ENCODE measurements at places on chromosomes 7 and 10. TPM values are rescaled to one million over a fixed set of nuclear protein-coding genes. Genes with fewer than 3 reads are reported as not detected.

PSD gene
- total RNA-seq: 1.7 TPM

FLNC gene
- 1,261 TPM for total RNA-seq

UPK3B gene
- 0.38 TPM for total RNA-seq

SPDYE6 gene
- not detected for total RNA-seq

PARD3 gene
- 36.7 TPM for total RNA-seq

C10orf67 gene
- total RNA-seq: 0.35 TPM

ZNF467 gene
- total RNA-seq: 7.0 TPM

OLAH gene
- not detected for total RNA-seq

GRCh38 chr7:137873524-137873923 lies 26.8 kb upstream of the DGKI start:
- no peak for DNase-seq

- DNase-seq: no peak
Observed at GRCh38 chr10:77090381-77091356, 546.9 kb downstream of the KCNMA1 start.

DNA sequence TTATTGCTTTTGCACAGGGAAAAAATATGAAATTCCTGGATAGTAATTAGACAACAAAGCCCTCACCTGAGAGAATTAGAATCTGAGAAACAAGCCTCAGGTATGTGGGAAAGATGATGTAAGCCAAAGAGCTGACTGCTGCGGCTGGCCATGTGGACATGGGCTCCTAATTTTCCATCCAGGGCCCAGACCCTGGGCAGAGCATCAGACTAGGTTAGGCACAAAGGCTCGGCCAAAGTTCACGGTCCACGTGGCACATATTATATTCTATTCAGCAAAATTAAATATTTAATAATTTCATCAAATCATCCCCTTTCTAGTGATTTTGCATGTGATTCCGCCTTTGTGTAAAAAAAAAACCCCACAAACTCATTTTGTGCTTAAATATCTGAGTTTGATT lies 5.1 kb downstream of the CYP3A4 start:
- DNase-seq: no peak

- peak; percentile 57 for DNase-seq
Observed at GRCh38 chr7:119900996-119901672, 371.8 kb upstream of the KCND2 start.

- no peak for DNase-seq
Observed at GRCh38 chr10:82691211-82691610, 816.2 kb downstream of the NRG3 start.

GRCh38 chr7:73618538-73618937 lies 5.8 kb downstream of the MLXIPL start:
- DNase-seq: no peak

DNA sequence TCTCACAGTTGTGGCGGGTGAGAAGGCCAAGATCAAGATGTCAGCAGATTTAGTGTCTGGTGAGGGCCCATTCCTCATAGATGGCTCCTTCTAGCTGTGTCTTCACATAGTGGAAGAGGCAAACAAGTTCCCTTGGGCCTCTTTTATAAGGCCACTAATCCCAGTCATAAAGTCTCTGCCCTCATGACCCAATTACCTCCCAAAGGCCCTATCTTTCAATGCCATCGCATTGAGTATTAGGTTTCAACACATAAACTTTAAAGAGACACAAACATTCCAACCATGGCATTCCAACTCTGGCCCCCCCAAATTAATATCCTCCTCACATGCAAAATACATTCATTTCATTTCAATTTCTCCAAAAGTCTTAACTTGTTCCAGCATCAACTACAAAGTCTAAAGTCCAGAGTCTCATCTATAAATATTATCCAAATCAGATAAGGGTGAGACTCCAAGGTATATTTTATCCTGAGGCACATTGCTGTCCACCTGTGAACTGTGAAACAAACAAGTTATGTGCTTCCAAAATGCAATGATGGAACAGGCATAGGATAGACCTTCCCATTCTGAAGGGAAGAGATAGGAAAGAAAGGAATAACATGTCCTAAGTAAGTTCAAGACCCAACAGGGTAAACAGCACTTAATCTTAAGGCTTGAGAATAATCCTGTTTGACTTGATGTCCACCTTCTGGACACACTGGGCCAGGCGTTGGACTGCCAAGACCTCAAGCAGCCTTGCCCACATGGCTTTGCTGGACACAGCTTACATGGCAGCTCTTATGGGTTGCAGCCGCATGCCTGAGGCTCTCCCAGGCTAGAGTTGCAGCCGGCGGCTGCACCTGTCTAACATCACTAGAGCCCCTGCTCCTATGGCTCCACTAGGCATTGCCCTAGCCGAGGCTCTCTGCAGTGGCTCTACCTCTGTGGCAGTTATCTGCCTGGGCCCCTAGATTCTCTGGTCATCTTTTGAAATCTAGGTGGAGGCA lies 312.8 kb downstream of the TNS3 start:
- DNase-seq: no peak

DNA sequence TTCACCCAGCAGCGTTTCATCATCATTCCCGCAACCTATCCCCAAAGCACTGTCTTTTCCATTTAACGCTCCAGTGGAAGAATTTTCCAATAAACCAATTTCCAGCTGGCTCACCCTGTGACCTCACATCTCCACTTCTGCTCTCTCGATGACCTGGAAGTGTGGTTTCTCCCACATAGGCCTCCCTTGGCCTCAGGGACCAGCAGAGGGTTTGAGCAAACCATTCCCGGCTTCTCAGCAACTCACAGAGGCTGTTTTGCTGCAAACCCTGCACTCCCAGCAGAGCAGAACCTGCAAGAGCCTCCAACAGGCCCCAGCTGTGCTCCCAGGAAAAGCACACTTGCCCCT lies 523.0 kb upstream of the FOXK1 start:
- DNase-seq: no peak

GRCh38 chr10:117581961-117582360 lies 39.4 kb downstream of the EMX2 start:
- no peak for DNase-seq

GRCh38 chr7:117837841-117838240 lies 35.4 kb downstream of the CTTNBP2 start:
- no peak for DNase-seq

DNA sequence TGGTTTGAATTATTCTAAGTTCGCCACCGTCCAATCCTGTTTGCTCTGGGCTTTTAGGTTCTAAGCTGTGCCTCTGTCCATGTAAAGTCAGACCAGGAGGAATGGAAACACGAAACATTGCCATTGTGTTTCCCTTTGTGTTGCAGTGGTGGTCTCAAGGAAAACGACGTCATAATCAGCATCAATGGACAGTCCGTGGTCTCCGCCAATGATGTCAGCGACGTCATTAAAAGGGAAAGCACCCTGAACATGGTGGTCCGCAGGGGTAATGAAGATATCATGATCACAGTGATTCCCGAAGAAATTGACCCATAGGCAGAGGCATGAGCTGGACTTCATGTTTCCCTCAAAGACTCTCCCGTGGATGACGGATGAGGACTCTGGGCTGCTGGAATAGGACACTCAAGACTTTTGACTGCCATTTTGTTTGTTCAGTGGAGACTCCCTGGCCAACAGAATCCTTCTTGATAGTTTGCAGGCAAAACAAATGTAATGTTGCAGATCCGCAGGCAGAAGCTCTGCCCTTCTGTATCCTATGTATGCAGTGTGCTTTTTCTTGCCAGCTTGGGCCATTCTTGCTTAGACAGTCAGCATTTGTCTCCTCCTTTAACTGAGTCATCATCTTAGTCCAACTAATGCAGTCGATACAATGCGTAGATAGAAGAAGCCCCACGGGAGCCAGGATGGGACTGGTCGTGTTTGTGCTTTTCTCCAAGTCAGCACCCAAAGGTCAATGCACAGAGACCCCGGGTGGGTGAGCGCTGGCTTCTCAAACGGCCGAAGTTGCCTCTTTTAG lies 46.3 kb upstream of the DMBT1 start:
- DNase-seq: no peak

DNA sequence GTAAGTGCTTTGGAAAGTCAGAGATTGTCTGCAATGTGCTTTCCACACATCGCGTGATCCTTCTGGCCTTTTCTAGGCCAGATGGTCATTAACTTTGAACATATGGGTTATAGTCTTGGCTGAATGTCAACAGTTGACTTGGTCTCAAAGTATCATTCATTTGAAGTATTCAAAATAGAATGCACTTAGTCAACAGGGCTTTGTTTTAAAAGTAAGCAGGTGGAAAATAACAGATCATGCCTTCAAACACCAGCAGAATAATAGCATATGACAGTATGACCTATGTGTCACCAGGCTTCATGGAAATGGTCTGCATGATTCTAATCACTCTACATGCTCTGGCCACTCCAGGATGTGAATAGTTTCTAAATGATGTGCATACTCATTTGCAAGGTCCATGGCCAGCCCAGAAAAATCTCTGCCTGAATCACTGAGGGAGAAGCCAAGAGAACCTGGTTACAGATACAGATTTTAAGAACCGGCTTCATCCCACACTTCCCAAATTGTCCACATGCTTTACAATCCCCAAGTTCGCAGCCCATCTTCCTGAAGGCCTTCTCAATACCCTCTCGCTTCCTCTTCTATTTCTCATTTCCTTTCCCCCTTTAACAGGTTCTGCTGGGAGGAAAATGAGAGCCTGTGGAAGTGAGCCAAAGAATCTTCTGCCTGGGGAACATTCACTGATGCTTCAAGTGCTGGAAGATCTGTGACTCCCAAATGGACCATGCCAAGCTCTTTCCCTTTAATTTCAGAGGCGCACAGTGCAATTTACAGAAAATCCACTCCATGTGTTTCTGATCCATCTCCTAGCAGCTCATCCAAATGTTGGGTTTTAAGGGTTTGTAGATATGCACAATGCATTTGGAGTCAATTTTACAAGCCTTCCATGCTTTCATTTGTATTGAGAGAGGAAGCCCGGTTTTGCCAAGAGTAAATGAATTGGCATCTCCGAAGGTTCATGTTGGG lies 122.8 kb upstream of the GDF10 start:
- no peak for DNase-seq

All from cardiac septum (tissue), 1 donor.